ENCODE measurements at places on chromosomes 11 and 22.
A peak's percentile ranks its signal among the peaks of the same experiment; 100 is the strongest.

DNA sequence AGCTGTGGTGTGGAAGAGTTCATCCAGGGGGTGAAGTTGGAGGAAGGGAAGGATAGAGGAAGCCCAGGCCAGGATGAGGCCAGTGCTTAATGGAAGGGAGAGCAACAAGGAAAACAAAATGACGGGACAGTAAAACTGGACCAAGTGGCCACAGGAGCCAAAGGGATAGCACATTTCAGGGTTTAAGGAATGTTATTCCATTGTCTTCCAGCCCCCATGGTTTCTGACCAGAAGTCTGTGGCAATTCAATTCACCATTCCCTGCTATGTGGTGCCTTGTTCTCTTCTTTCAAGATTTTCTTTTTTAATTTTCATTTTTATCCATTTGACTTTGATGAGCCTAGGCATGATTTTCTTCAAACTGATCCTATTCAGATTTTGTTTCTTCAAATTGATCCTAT is 22.5 kb downstream of the IGF2 start:
- no peak for DNase-seq

DNA sequence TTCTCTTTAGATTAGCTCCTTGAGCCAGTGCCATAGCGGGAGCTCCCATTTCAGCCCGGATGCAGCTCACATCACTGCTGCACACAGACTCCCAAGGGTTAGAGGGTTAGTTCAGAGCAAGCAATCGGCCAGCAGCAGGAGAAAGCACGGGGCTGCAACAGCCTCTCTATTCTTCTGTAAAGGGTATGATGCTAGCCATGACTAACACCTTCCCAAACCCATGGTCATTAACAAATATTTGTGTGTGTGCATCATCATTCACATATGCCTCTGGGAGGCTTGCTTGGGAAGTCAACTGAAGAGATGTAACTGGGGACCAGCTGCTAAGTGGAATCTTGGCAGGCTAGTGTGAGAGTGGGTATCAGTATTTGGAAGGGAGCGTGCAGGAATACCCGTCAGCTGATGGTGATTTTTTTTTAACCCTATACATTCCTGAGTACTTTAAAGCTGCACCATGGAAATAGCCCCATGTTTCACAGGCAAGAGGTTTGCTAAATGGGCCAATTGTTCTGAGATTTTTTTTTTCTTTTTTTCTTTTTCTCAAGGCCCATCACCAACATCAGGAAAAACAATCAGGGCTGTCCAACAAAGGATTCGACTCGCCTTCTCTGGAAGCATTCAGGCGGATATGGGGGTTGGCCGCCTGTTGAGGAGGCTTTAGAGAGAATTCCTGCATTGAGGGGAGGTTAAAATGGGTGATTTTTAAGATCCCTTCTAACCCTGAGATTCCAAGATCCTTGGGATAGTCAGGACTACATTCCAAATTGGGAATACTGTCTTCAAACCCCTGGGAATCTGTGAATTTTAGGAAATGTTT is 33.2 kb upstream of the CCDC89 start:
- DNase-seq, result peak; percentile 73

GRCh38 chr11:133619397-133619796 is 87.1 kb upstream of the OPCML start:
- DNase-seq, result no peak

DNA sequence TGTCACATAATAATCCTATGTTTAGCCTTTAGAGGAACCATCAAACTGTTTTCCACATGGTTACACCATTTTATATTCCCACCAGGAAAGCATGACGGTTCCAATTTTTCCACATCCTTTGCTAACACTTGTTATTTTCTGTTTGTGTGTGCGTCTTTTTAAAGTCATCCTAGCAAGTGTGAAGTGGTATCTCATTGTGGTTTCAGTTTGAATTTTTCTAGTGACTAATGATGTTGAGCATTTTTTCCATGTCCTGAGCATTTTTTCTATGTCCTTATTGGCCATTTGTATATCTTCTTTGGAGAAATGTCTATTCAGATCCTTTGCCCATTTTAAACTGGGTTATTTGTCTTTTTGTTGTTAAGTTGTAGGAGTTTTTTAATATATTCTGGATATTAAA is 53.7 kb upstream of the DEPDC7 start:
- no peak for DNase-seq

DNA sequence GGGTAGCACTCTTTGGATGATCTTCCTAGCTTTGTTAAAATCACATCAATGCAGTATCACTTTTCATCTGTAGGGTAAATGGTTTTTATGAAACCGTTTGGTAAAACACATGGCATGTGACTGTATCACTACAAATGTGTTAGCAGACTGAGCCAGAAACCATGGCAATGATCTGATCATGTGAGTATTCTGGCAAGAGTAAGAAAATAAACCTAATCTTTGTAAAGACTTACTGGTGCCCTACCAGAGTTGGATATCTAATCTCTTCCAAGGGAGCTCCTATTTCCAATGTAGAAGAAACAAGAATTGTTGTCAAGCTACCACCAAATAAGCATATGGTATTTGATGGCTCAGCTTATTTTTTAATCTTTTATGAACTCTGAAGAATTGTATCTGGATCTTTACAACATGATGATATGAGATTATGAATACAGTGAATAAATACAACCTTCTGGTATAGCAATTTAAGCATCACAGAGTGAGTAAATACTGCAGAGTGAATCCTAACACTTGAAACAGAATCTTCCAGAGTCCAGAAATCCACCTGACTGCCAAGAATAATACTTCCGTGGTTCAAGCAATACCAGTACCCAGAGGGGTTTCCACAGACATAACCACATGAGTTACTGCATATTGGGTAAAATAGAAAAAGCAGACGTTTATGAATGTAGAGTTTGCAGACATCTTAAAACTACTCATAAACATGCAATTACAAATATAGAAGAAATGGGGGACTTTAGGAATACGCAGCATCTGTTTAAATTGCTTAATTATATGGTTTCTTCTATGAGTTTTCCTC is 238.8 kb downstream of the TTC28 start:
- no peak for DNase-seq

DNA sequence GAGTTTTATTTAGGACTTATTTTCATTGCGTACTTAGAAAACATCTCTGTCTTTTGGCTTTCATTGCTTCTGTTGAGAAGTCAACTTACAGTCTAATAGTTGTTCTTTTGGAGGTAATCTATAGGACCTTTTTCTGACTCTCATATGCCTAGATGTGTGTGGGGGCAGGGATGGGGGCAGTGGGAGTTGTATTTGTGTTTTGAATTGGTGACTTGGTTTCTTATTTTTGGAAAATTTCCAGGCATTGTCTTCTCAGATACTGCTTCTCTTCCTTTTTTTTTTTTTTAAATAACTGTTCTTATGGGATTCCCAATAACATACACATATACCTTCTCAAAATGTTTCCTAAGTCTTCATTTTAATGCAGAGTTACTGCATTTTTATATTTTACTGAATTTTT is 58.0 kb downstream of the FAR1 start:
- DNase-seq, result no peak

- no peak for DNase-seq
These were observed 16.5 kb downstream of the NAV2 start for GRCh38 chr11:19729141-19729540.

DNA sequence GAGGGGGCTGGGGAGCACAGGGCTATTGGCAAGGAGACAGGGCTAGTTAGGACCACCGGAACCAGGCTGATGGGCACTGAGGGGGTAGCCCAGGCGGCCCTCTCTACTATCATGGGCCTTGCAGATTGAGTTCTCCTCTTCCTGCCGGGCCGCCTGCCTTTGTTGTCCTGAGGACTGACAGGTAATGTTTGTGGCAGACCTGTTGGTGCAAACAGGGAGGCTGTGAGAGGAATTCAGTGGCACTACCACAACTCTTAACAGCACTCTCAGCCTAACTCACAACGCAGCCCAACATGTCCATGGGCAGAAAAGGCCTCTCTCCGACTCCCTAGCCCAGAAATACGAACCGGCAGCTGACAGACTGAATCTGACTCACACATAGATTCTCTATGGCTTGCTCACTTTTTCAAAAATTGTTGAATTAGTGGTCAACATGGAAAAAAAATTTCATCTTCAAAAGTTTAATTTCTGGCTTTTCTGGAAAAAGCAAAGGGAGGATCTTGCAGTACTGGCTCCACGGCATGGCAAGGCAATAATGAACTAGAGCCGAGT is 11.4 kb downstream of the KCNJ5 start:
- no peak for DNase-seq

- DNase-seq, result no peak
These were observed 188.6 kb upstream of the MTMR2 start for GRCh38 chr11:96112192-96113128.

DNA sequence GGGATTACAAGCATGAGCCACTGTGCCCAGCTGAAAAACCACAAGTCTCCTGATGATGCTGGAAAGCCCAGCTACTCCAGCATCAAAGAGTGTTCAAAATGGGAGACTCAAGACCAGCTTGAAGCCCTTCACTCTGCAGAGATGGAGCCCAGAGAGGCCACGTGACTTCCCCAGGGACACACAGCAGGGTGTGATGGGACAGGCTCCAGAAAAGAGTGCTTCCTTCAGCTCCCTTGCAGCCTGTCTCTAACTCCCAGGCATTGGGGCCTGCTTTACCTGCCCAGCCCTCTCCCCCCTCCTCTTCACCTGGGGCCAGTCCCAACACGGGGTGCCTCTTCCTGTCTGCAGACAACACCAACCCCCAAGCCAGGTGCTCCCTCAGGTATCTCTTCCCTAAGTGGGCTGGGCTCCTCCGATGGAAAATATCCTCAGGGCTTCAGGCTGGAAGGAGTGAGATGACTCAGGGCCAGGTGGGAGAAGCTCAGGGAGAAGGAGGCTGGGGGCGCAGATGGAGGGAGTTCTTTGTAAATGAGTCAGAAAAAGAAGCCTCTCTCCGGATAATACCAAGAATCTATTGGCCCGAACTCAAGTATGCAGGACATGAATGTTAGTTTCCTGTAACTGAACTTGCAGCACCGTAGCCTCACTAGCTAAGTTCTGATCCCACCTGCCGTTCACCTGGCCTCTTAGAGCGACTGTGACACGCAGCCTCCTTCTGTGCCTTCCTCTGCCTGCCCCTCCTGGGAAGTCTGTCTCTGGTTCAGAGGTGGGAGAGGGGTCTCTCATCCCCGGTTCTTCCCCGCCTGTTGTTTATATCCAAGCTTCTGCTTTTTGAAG is 326.6 kb downstream of the MN1 start:
- no peak for DNase-seq

DNA sequence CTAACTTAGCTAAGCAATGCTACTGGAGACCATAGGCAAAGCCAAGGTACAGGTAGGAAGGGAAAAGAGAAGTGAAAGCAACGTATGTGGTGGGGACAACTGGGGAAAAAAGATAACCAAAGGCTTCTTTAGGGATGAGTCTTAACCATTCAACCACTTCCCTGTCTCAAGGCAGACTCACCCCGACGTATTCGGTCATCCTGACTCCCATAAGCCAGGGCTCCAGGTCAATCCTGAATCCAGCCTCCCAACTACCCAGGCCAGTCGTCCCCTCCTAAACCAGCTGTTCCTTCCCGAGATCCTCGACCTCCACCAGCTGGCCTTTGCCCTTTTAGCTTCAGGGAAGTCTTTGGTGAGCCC is 330 bp downstream of the ACP2 start:
- no peak for DNase-seq

DNA sequence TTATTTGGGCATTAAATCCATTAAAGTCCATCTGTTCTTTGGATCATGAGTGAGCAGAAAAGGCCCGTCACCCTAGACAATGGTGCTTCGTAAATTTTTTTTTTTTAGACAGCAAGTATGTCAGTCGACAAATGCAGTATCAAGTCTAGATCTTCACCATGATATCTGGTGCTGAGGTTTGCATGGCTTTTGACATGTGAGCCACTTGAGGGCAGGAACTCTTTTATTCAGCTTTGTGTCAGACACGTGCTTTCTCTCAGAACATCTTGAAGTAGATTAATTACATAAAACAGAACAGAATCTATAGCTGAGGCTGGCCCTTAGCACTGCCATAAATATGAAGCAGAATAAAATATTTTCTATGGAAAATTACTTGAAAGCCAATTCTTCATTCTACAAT is 62.9 kb upstream of the CARD18 start:
- no peak for DNase-seq

DNA sequence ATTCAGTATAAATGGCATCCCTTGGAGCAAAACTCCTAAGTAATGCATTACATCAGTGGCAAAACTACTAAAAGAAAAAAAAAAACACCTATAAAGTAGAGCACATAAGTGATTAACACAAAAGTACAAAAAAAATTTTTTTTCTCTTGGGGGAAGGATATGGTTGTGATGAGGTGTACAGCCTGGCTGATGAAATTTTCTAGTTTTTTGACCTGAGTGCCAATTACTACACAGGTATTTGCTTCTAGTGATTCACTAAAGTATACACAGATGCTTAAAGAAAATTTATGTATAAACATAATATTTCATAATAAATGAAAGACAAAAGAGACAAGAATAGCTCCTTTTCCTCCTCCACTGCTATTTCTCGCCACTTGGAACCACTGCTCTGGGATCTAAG is 71.8 kb upstream of the APOA1 start:
- DNase-seq, result no peak
